ENCODE measurements at places on chromosomes 3 and 15.

DNA sequence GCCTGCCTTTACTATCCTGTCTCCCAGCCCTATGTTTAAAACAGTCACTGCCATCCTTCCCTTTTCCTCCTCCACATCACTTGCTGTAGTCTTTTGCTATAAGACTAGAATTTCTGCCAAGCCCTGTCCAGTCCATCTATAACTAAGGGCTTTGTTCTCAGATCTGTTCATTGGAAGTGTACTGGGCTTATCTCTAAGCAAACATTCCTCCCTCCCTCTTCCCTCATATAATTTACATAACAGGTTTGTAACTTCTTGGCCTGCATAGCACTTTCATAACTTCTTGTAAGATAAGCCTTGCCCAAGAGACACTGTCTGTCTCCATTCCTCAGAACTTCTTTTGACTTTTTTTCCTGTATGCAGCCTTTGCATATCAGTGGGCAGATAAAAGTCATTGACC is 16.7 kb downstream of the TPRG1 start:
- no peak for DNase-seq

- no peak for DNase-seq
Observed at GRCh38 chr3:184710870-184711492, 883 bp downstream of the MAGEF1 start.

GRCh38 chr3:60226912-60227311 is 1024.3 kb downstream of the FHIT start:
- no peak for DNase-seq

DNA sequence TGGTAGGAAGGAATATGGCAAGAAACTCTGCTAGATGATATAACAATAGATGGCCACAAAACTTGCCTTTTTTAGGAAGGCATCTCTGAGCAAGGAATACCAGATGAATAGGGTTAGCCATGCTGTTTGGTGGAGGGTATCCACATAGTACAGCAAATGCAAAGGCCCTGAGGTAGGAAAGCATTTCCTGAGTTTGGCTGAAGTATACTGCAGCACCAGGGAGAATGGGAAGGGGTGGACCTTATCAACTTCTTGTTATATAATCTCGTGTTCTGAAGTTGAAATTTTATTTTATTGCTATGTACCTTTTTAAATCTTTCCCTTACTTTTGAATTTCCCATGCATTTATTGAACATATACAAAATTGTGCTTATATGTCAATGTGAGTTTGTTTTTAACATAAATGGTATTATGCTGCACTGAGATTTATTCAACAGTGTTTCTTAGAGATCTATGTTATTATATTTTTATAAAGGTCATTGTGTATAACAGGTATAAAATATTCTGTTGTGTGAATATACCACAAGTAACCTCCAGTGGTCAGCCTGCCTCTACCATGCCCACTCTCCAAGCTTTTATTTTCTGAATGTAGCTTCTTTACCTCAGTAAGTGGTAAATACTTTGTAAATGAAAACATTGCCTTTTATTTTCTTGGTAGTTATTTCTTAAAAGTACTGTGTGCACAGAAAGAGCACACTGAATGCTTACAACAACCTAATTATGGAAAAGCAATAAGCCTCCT is 2.8 kb upstream of the KAT2B start:
- no peak for DNase-seq

DNA sequence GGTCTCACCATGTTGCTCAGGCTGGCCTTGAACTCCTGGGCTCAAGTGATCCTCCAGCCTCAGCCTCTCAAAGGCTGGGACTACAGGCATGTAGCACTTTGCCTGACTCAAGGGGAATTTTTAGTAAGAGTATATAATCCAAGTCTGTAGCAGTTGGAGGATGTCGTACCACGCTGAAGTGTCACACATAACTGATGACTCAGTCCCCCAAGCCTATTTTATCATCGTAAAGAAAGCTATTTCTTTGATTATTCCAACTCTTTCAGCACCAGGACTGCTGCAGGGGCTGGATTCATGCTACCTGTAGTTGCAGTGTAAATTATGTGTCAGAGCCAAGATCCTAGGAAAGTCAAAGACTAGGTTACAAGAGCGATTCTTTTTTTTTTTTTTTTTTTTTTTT is 1.4 kb upstream of the PRKCI start:
- DNase-seq, result no peak

GRCh38 chr3:32405155-32405554 is 13.5 kb downstream of the CMTM7 start:
- no peak for DNase-seq

DNA sequence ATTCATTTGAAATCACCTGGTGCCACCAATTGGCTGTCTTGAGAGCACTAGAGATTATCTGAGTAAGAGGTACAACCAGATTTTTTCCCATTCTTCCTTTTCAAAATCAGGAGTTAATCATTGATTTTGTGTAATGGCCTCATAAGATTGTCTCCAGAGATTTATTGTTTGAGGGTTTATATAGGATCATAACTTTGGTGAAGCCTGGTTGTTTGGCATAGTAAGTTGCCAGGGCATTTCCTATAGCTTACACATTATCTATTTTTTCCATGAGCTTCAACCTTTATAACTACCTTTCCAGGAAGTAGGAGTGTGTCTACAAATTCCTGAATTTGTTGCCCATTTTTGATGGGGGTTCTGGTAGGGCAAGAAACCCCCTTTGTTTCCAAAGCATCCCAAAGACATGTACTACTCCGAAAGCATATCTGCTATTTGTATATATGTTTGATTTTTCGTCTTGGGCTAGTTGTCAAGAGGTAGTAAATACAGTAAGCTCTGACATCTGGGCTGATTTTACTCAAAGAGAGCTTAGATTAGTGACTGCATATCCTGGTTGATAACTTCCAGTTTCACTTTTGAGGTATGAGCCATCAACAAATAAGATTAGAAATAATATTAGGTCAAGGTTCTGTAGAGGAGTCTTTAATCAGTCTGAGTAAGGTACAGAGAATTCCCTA is 11.7 kb upstream of the PRR23B start:
- DNase-seq, result no peak

DNA sequence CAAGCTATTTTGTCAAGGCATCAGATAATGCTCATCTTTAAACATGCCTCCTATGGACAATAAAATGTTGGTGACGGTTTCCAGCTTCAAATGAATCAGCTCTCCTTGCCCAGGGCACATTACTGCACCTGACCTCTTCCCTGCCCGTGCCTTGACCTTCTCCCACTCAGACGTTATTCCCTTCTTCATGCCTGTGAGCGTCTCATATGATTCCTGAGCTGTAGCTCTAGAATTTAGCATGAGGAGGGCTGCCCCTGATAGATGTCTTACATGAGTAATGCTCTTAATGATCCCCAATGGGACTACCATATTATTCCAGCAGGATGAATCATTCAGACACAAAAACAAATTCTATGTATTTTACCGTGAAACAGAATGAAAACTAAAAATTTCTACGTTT is 762.7 kb downstream of the ROBO1 start:
- no peak for DNase-seq

GRCh38 chr3:172279191-172279640 is 169.0 kb downstream of the GHSR start:
- no peak for DNase-seq

DNA sequence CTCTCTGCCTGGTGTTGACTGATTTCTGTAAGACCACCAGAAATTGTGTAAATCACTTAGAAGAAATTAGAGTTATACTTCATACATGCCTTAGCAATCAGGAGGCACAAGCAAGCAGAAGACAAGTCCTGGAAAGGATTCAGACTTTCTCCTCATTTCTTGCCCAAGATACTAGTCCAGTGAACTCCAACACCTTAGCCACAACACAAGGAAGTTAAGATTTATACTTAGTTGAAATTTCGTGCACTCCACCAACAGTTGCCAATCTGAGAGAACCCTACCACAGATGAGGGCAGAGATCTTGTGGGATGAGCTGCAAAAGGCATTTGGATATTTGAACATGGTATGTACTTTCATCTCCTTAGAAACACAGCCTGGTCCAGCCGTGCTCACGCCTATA is 2.3 kb downstream of the P3H2 start:
- DNase-seq, result no peak

GRCh38 chr3:59234884-59235633 is 185.2 kb upstream of the CFAP20DC start:
- no peak for DNase-seq

DNA sequence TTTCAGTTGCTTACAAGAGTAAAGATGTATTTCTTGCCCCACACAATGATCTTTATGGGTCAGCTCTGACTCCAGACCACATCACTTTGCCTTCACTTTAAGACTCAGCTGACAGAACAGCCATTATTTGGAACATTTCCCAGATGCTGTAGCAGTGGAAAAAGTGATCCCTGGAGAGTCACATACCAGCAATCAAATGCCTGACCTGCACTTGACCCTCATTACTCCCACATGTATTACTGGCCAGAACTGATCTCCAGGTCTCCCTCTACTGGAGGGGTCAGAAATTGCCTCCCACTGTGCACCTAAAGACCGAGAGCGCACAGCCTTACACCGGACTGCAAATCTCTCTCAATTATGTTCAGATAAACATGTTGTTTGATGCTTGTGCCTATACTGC is 88.6 kb upstream of the ZNF385D start:
- DNase-seq, result no peak

DNA sequence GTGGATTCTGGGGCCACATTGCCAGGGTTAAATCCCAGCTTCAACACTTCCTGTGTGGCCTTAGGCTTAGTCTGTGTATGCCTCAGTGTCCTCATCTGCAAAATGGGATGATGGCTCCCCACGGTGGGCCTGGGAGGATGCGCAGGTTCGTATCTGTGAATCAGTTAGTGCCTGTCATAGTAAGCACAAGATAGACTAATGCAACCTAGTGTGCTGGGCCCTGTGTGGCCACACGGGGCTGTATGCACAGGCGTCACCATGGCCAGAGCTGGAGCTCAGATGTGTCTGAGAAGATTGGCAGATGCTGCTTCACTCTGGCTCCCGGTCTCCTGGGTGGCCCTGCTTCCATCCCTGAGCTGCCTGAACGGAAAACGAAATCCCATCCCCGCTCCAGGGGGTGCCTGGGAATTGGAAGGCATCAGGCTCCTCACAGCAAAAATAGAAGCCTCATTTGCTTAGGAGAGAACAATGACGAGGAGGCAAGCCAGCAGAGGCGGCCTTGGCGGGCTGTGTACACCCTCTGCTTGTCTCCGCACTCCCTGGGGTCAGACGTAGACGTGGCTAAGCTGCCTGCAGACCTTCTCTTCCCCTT is 103.6 kb downstream of the APBA2 start:
- no peak for DNase-seq

GRCh38 chr15:90819390-90819789 is 49.0 kb upstream of the FURIN start:
- no peak for DNase-seq

- no peak for DNase-seq
Observed at GRCh38 chr3:116139641-116140040, 305.6 kb downstream of the LSAMP start.

DNA sequence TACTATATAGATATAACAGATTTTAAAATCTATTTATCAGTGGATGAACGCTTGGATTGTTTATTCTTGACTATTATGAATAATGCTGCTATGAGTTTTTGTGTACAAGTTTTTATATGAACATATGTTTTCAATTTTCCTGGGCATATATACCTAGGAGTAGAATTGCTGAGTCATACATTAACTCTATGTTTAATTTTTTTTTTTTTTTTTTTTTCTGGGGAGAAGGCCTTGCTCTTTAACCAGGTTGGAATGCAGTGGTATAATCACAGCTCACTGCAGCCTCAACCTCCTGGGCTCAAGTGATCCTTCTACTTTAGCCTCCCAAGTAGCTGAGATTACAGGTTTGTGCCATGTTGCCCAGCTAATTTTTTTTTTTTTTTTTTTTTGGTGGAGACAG is 9.1 kb downstream of the CIDEC start:
- DNase-seq, result no peak

- no peak for DNase-seq
Observed at GRCh38 chr3:164737174-164737573, 341.1 kb downstream of the SI start.

DNA sequence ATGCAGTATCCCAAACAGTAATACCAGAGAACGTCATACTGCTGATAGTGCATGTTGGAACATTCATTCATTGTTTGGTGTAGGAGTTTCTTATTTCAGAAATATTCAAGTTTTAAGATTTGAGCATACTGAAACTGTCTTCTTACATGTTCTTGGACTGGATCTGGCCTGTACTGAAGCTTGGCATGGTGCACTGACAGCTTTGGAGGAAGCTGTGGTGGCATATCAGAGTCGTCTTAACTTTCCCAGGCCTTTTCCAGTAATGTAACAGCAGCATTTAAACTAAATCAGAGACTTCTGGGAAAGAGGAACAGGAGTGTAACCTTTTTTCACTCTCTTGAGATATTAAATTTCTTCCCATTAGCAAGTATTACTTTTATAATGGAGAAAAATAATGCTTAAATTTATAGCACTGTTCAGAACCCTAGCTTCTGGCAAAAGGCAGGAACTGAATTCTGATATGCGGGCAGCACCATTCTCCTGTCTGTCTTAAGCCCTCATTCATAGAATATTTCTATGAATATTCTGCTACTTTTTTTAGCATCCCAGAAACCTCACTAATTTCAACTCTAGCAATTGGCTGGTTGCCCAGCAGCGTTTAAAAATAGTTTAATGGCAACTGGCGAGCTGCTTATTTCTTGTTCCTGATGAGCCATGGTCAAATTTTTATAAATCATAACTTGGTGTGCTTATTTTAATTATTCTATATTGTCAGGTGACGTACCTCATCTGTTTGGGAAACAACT is 31.1 kb downstream of the DNAJC13 start:
- DNase-seq, result no peak

GRCh38 chr3:65168547-65168946 is 480.7 kb upstream of the ADAMTS9 start:
- DNase-seq, result no peak

GRCh38 chr15:100192097-100193080 is 149.4 kb downstream of the ADAMTS17 start:
- no peak for DNase-seq

DNA sequence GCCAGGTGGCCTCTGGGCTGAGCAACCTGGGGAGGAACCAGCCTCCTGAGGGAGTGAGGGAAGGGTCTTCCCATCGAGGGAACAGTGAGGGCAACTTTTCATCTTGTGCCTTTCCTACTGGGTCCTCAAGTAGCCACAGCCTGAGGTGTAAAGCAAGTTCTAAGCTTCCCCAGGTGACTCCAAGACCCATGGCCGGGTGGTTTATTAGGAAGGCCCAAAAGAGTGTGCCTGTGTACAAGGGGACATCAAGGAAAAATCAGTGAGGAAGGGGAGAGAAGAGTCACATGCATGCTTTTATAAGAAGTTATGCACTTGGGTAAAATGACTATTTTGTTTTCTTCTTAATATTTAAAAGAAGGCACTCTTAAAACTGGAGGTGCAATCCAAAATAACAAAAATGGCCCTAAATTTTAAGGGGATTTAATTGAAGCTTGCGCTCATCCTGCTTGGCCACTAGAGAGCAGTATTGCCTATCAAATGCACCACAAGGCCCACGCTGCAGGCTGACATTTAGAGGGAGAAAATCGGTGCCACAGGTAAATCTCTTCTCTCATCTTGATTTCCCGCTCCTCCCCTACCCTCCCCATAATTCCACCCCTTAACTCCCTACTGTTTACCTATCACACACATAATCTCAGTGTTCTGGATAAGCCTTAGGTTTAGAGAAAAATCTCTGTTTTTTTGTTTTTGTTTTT is 6.7 kb downstream of the NANOGP8 start:
- DNase-seq, result no peak

GRCh38 chr15:26854435-26854834 is 12.4 kb upstream of the GABRA5 start:
- DNase-seq, result no peak

All from activated CD4-positive, alpha-beta T cell treated with anti-CD3 and anti-CD28 coated beads, Interleukin-2, amount 50 U/mL, for 4 hours (primary cell).